ENCODE measurements at places on chromosomes 1 and 21.

DNA sequence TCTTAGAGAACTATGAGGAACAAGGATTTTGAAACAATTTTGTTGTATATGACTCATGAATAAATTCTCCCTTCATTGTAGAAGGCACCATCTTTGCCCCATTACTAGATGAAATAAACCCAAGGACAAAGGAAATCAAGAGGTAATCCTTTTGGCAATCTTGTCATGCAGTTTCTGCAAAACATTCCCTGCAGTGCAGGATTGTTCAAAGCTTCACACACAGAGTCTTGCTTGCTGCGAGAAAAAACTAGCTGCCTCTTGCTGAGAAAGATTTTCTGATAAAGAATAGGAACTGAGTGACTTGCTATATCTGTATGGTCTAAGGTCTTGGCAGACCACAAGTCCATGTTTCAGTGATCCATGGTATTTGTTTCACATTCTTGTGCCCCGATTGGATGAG is 657.4 kb upstream of the ADGRL4 start:
- no peak for DNase-seq

DNA sequence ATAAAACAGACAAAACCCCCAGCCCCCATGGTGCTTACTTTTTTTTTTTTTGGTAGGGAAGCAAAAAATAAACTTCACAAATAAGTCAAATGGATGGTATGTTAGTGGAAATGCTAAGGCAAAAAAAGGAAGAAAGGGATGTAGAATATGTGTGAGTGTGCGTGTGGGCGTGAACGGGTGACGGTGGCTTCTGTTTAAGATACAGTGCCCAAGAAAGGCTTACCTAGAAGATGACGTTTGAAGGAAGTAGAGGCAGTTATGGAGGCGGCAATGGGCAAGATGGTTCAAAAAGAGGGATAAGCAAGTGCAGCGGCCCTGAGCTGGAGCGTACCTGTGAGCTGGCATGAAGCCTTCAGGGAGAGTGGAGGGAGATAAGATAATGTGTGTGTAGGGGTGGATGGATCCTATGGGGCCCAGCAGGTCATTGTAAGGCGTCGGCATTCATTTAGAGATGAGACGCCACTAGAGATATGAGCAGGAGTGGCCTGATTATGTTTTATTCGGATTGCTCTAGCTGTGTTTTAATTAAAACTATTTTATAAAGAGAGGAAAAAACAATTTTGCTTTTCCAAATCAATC is 19.9 kb downstream of the LEPR start:
- no peak for DNase-seq

GRCh38 chr21:27058673-27059605 is 92.1 kb upstream of the ADAMTS5 start:
- no peak for DNase-seq

DNA sequence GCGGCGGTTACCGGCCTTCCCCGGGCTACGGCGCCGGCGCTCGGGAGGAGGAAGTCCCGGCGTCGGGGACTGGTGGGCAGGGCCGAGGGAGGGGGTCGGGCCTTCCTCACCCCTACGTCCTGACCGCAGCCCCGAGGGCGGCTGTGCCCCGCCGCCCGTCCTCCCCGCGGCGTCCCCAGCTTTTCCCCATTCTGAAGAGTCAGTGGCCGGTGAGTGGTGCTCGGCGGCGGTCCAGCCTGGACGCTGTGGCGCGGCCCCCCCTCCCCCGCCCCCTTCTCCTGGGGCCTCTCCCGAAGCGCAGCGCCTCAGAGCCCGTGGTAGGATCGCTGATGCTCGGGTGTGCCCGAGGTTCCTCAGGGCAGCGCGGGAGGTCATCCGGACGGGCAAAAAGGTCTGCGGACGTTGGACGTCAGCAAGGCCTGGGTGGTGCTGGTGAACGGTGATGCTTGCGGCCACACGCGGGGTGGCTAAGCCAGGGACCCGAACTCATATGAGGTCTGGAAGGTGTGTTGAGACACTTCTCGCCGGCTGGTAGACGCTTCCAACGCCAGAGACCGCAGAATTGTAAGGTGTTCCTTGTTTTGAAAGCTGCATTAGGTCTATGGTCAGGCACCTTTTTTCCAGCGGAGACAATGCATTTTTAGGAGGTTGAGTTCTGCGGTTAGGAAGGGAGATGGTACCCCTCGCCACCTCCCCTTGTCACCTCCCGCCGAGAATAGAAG is 725 bp downstream of the SLC25A33 start:
- no peak for DNase-seq

DNA sequence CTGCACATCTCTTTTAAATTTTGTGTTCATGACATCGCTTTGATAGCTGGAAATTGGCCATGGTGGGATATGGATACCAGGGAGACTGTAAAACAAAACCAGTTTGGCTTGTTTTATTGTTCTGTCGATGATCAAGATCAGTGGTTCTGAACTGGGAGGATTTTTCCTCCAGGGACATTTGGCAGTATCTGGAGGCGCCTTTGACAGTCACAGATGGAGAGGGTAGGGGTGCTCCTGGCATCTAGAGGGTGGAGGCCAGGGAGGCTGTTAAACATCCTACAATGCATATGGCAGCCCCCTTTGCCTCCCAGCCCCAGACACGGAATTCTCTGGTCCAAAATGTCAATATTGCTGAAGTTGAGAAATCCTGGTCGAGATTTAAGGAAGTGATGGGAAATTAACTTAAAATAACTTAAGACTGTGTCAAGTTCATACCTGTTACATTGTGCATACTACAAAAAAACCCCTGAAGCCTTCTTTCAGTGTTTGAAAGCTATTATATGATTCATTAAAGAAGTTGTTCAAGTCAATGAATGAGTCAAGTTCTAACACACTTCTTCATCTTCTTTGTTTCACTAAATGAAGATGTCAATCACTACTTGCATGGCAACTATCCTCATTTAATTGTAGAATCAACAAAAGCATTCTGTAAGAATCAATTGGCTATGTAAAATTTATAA is 150.9 kb downstream of the KCNJ6 start:
- DNase-seq, result no peak

- no peak for DNase-seq
Observed at GRCh38 chr1:68319907-68320306, 87.6 kb upstream of the WLS start.

- DNase-seq, result no peak
Observed at GRCh38 chr1:81314513-81315233, 486.1 kb upstream of the ADGRL2 start.

DNA sequence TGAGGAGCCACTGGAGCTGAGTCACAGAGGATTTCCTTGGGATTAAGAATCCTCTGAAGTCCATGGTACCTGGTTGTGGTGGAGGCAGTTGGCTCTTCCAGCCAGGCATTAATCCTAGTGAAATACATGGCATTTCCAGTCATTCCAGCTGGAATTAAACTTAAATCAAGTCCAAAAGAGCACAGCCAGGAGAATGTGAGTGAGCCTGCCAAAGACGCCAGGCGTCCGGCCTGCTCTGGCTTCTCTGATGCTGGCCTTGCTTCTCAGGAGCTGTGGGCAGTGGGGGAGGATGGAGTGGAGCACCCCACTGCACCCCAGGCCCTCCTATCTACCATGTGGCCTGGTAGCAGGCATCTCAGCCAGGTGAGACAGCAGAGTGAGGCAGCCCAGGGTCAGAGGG is 23.4 kb upstream of the TENT5C start:
- no peak for DNase-seq
